T47D (cell line): ENCODE measurements at places on chromosomes 6 and 20.
A peak's percentile ranks its signal among the peaks of the same experiment; 100 is the strongest.

GRCh38 chr20:8020314-8021079 is 936 bp upstream of the TMX4 start:
- no peak for DNase-seq

- no peak for DNase-seq
Measured at GRCh38 chr6:93679836-93680235, 260.5 kb upstream of the EPHA7 start.

- no peak for DNase-seq
Measured at GRCh38 chr6:166277018-166277417, 31.2 kb downstream of the PRR18 start.

DNA sequence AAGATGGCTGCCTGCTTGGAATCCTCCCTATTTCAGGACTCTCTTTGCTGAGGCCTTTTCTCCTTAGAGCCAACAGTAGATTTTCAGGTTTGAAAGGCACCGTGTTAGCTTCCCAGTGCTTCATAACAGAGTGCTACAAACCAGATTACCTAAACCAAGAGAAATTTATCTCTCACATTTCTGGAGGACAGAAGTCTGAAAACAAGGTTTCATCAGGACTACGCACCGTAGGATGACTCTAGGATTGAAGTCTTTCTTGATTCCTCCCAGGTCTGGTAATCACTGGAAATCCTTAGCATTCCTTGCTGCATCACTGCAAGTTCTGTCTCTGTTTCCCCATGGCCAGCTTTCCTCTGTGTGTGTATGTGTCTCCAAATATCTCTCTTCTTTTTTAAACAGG is 508.4 kb upstream of the GJE1 start:
- DNase-seq: no peak

- DNase-seq: no peak
Measured at GRCh38 chr6:68197356-68197755, 437.7 kb upstream of the ADGRB3 start.

DNA sequence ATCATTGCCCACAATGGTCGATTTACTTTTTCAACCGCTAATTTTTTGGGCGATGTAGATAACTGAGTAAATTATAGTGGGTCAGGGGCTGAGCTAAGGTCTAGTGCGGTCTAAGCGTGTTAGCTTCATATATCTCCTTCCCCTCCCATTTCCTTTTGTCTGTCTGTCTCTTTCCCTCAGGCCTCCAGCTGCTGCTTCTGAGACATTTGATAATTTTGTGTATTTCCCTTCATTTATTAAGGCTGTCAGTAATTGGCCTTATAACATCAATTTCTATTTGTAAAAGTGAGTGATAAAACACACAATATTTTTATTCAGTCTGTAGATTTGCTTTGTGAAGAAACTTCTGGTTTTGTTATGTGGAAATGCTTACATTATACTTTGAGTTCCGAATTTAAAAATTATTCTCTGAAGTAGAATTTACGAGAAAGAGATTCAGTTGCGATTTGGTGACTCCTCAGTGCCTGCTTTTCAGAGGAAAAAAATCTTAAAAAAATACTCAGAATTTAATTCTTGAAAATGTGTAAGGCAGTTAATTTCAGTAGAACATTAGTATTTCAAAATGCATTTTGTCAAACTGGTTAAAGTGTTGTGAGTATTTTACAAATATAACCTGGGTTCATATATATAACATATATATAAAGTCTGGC is 1.4 kb downstream of the TMEM170B start:
- no peak for DNase-seq

DNA sequence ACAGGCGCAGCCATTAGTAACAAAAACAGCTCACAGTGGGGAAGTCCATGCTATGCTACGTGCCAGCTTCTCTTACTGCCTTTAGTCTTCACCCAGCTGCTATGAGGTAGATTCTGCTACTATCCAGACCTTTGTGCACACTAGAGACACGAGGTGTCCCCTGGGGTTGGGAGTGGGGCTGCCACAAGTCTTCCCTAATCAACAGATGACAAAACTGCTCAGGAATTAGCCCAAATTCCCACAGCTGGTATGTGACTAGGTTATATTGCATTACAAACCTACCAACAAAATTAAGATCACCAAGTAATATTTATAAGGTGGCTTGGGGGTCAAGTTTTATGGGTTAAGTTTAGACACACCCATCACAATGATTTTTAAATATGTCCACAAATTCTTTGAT is 63.3 kb downstream of the PSMB1 start:
- no peak for DNase-seq

- no peak for DNase-seq
Measured at GRCh38 chr6:47737406-47737805, 39.0 kb downstream of the ADGRF4 start.

GRCh38 chr6:152150196-152150595 is 342.7 kb downstream of the ESR1 start:
- DNase-seq: no peak

DNA sequence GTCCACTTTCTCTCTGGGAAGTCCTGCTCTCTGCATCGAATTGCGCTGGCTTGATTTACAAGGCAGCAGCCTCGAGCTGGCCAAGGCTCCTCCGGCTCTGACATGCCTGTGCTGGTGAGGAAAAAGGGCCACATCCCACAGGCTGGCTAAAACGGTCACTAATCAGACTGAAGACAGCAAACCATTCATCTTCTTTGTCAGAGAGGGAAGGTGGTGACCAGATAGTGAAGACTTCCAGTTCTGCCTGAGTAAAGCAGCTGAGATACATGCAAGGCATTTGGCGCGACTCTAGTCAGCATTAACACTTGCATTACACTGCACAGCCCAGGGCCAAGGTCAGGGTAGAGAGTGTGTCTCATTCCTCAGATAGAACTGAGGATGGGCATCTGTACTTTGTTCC is 203.2 kb upstream of the MAP3K7 start:
- DNase-seq: no peak

GRCh38 chr20:7302250-7302649 is 534.8 kb downstream of the BMP2 start:
- no peak for DNase-seq

DNA sequence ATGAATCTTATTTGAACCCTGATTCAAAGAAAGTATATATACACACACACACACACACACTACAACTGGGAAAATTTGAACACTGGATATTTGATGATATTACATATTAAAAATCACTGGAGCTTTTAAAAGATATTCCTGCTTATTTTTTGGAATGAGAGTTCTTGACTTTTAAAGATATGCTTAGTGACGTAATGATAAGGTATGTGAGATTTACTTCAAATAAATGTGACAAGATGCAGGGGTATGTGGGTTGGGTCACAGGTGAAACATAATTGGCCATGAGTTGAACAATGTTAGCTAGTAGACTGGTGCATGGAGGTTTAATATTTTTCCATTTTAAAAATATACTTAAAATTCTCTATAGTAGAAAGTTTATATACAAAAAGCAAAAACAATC is 258.6 kb downstream of the CBLN4 start:
- no peak for DNase-seq

DNA sequence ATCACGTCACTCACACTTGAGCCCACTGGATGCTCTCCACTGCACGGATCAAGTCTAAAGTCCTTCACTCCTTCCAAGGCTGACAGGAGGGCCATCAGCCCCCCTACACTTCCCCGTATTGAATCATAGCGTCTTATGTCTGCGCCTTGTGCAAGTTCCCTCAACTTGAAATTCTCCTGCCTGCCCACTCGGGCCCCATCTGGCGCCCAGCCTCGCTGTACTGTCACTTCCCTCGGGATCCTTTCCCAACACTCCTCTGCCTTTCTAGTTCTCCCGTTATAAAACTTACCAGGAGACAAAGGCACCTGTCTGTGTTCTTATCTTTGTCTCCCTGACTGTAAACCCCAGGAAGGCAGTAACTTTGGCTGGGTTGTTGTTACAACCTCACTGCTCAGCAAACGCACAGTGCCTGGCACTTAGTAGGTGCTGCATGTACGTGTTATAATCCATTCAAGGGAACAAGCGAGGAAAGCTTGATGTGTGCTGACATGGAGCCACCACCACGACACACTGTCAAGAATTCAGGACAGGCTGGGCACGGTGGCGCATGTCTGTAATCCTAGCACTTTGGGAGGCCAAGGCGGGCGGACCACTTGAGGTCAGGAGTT is 33.8 kb upstream of the ZFAND3 start:
- no peak for DNase-seq

DNA sequence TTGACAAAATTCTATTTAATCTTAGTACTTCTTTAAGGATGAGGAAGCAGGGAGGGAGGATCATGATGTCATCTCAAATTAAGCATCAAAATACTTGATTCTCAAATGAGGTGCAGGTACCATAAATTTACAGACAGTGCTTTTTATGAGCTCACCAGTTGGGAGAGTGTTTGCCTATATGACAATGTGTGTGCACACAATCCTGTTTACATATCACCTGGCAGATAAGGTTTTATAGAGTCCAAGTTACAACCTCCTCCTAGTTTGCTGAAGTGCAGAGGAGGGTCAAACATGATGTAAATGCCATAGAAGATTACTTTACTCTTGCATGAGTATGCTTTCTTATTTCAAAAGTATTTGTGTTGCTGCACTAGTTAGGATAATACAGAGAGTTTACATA is 6.4 kb downstream of the ATXN1 start:
- no peak for DNase-seq

DNA sequence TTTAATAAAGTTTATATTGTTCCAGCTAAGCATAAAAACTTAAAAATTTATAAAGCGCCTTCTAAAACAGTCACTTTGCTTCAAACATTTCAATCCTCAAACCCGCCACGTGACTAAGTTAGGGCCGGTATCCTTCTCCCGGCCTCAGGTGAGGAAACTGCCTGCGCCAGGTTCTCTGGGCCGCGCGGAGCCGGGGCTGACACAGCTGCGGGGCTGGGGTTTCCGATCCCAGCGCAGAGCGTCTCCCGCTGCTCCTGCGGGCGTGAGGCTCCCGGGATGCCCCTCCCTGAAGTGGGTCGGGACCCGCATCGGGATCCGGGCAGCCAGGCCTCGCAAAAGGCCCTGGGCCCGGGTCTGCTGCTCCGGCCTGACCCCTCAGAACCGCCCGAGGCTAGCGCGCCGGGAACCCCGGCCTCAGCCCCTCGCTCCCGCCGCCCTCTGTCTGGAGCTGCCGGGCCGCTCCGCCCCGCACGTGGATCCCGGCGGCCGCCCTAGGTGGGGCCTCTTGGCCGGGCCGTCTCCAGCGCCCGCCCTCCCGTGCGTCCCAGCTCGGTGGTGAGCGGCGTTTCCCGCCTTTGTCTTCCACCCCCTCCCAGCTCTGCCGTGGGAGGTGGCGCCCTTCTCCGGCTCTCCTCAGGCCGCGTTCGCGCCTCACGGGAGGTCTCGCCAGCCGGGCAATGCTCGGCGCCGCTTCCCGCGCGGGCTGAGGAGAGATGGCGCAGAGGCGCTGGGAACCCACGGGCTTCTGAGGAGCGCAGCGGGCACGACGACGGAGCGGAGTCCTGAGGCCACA is 267.9 kb downstream of the DLL1 start:
- no peak for DNase-seq

GRCh38 chr6:138546733-138547185 is 47.5 kb upstream of the NHSL1 start:
- DNase-seq: no peak

DNA sequence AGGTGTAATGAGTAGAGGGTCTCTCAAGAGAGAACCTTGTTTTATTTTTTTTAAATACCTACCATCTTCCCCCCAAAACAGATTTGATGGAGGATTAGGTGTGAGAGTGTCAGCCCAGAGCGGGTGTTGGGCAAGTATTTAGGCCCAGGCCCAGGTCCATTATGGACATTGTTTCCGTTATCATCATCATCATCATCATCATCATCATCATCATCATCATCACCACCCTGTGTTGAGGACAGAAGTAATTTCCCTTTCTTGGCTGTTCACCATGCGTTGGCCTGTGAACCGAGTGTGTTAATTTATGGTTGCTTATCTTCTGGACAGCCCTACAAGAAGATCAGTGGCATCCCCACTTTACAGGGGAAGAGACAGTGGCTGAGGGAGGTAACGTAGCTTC is 28.6 kb downstream of the PSMF1 start:
- no peak for DNase-seq

GRCh38 chr6:132231121-132231884 is 170.0 kb downstream of the MOXD1 start:
- no peak for DNase-seq

DNA sequence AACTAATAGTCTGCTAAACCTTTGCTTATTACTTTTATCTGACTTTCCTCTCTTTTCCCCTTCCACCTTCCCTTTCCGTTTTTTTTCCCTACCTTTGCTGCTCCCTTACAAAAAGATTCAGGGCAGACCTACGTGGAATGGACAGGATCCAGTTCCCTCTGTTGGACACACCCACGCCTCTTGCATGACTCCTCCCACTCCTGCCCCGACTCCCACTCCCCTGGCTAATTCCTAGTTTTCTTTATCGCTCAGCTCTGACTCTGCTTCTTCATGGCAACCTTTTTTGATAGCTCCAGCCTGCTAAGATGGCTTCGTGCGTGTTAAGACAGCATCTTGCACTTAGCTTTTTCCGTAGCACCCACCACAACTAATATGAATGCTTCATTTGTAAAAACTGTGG is 715.6 kb upstream of the NRSN1 start:
- DNase-seq: peak; percentile 5

DNA sequence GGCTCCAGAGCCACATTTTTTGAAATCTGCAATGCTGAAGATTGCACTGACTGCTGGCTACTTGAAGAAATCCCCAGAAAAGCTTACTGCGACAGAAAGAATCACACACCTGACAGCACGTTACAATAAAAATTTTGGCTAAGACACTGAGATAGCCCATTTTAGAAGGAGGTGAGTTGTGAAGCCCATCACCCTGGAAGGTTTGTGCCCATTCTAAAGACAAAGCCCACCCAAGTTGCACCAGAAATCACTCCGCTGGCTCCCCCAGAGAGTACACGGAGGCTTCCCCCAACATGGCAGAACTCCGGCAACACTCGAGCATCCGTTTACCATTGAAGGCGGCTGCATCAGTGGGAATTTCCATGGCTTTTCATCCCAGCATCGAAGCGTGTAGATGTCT is 29.4 kb downstream of the LPA start:
- DNase-seq: no peak

- no peak for DNase-seq
Measured at GRCh38 chr6:139007428-139007827, 19.4 kb upstream of the REPS1 start.

- no peak for DNase-seq
Measured at GRCh38 chr6:71887744-71888230, 1.4 kb downstream of the RIMS1 start.

DNA sequence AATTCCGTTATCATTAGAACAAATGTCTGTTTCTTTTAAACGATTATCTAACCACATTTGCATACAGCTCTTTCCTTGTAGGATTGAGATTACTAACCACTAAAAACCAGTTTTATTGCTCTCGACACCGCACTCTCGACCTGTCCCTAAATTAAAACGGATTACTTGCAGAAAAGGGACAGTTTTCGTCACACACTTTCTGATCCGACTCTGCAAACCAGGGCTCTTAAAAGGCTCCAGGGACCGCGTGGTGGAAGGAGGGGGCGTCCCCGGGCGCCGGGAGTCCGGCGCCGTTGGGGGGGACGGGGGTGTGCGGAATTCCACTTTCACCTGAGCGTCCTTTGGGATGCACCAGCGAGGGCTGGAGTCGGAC is 731 bp downstream of the MAK start:
- no peak for DNase-seq

DNA sequence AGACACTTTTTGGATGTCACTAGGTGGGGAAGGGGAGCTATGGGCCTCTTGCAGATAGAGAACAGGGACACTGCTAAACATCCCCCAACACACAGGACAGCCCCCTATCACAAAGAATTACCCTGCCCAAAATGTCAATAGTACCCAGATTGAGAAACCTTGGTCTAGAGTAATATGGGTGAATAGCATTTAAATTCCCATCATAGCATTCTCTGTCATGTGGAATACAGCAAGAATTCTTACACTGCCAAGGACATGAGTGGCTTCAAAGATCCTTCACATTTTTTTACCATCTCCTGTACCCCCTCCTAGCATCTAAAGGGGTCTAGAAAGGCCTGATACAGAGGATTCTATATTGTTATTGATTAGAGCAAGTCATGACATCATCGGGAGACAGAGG is 83.1 kb upstream of the SSTR4 start:
- DNase-seq: no peak
